ENCODE measurements at places on chromosomes 16 and 17.

- DNase-seq: no peak
These were observed 124.8 kb downstream of the ABCC1 start for GRCh38 chr16:16073891-16074881.

GRCh38 chr17:55398689-55399088 is 22.9 kb downstream of the MMD start:
- DNase-seq: no peak

GRCh38 chr17:8189041-8189710 is 804 bp downstream of the BORCS6 start:
- no peak for DNase-seq

DNA sequence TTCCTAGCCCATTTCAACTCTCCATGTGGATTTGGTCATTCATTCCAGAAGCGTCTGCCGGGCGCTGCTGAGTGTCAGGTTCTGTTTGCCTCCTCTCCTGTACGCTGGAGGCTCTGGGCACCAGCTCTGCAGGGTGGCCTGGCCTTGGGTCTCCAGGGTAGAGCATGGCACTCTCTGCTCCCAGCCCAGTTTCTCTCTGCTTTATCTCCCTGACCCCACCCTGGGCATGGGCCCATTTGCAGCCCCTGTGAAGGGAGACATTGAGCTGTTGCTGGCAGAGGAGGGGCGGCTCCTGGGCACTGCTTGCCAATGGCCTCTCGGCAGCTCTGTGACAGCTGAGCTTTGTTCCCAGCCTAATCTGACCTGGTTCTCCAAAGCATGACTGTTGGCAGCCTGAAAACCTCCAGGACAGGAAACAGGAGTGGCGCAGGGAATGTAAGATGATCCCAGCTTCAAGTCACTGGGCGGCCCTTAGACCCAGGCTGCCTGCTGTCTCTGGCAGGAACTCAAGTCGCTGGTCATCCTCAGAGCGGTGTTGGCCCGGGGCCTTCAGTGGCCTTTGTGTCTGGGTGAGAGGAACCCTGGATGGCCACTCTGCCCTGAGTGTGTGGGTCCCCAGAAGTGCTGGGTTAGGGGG is 146.8 kb downstream of the SEC14L1 start:
- no peak for DNase-seq

DNA sequence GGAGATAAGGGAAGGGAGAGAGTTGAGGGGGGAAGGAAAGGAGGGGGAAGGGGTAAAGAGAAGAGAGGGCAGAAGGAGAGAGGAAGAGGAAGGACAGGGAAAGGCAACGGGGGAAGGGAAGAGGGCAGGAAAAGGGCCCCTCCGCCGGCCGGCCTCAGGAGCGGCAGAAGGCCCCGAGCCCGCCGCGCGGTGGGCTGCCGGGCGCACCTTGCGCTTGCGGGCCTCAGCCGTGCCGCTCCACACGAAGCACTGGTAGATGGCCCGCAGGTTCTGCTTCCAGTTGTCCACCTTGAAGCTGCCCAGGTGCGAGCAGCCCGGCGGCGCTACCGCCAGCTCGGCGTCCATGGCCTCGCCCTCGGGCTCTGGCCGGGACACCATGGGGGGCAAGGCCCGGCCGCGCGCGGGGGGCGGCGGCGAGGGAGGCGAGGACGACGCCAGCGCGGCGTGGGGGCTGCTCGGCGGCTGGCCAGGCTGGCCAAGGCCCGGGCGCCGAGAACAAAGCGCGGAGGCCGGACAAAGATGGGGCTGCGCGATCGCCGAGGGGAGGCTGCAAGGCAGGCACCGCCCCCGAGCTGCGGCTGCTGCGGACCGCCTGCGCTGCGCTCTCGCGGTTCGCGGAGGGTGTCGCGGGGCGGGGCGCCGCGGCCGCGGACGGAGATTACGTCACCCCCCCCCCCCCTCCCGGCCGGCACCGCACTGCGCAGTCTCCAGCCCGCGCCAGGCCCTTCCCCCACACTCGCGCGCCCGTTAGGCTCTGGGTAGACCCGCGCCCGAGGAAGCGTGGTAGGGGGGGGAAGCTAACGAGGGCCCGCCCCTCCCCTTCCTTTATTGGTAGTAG is at the start of gene USP22:
TSS of gene USP22 (minus strand) at position 554 of the 838 bp plus-strand sequence. CDS start at position 378, 176 bp downstream.
- DNase-seq: peak; percentile 23

- no peak for DNase-seq
These were observed 3.3 kb downstream of the ATPAF2 start for GRCh38 chr17:18035704-18036103.

DNA sequence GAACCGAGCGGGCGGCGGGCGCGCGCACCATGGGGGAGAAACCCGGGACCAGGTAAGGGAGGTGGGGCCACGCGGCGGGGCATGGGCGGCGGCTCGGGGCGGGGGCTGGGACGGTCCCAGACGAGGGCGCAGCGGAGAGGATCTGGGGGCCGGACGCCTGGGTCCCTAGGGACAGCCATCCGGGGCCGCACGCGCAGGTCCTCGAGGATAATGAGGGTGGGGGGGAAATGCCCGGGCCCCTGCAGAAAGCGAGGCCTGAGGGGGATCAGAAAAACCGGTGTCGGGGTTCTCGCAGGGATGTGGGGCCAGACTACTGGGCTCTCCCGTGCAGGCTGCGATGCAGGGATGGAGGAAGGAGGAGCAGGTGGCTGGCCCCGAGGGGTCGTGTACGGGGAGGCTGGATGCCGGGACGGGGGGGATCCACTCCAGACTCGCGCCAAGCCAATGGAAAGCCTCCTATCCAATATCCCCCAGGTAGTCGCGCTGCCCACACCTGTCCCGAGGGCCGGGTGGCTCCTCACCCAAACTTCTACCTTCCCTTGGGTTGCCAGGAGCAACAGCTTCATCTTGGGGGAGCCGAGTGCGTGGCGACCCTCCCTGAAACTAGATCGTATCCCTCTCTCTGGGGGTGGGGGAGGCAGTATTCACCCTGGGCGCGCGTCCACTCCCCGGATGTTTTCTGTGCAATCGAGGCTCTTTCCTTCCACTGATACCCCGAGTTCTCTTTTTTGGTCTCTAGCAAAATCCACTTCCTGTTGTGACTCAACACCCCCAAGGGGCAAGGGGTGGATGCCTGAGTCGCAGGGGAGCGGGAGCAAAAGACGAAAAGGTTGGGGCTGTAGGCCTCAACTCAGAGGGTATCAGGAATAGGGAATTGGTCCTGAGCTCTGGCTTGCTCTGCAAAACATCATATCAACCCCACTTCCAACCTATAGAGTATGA is 532 bp downstream of the ARRB2 start:
- peak; percentile 29 for DNase-seq

GRCh38 chr17:37740915-37741314 is 3.9 kb downstream of the HNF1B start:
- no peak for DNase-seq

- DNase-seq: no peak
These were observed 4.1 kb upstream of the VPS4A start for GRCh38 chr16:69307091-69307490.

GRCh38 chr16:86427433-86427851 is 82.9 kb upstream of the FOXF1 start:
- no peak for DNase-seq

DNA sequence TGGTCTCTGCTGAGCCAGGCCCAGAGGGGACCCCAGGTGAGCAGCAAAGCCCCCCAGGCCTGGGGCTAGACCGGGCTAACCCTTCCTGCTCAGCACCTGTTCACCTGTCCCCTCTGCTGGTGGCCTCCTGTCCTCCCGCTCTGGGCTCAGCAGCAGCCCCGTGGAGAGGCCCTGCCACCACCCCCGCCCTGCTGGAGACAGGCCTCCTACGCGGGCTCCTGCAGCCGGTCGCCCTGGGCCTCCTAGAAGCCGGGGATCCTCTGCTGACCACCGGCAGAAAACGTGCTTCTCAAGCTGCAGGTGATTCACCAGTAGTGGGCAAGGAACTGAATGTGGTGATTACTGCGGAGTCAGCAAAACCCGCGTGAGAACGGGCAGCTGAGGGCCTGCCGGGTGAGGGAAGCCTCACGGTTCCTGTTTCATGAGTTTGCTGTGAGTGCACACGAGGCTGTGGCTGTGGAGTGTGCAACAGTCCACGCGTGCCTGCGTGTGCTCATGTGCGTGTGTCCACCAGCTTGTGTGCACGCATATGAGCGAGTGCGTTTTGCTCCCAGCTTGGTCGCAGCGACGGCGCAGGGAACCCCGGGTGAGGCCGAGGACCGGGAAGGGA is 792 bp downstream of the SECTM1 start:
- no peak for DNase-seq

DNA sequence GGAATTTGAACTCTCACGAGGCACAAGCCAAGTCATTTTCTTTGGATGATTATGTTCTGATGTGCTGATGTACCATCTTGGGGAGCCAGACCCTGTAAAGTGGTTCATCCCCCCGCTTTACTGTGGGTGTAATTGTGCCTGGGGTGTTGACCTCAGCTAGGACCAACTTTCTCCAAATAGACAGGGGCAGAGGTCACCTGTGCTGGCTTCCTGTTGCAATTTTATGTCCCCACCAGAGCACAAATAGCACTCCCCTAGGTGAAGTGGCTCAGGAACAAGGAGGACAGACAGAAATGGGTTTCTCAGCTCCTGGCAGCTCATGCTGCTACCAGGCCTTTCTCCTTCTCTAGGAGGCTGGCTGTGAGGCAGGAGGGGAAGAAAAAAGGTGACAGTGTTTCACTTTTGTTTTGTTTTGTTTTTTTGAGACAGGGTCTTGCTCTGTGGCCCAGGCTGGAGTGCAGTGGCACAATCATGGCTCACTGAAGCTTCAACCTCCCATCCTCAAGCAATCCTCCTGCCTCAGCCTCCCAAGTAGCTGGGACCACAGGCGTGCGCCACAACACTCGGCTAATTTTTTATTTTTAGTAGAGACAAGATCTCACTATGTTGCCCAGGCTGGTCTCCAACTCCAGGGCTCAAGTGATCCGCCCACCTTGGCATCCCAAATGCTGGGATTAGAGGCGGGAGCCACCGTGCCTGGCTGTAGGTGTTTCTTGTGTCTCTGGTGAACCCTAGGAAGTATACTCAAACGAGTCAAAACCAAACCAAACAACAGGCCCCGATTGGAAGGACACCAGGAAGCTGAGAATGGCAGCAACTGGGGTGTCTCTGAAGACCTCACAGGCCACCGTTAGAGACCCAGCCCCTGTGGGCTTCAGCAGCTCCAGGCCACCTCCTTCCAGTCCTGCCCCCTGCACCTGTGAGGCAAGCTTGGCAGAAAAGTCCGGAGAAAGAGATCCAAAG is 32.5 kb upstream of the WFIKKN2 start:
- no peak for DNase-seq

GRCh38 chr16:53912155-53912554 is 208.2 kb downstream of the FTO start:
- peak; percentile 2 for DNase-seq

DNA sequence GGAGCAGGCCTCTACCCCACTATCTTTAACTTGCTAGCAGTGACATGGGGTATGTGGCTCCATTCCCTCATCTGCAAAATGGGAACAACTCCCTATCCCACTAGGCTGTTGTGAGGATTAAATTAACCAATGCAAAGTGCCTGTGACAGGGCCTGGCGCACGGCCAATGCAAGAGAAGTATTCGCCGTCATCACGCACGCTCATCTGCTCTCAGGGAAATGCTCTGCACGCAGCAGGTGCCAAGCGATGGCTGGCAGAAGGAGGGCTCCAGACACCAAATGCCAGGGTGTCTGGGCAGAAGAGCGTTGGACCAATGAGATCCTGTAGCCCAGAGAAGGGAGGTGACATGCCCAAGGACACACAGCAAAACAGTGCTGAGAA is 17.3 kb downstream of the FAM83G start:
- no peak for DNase-seq

DNA sequence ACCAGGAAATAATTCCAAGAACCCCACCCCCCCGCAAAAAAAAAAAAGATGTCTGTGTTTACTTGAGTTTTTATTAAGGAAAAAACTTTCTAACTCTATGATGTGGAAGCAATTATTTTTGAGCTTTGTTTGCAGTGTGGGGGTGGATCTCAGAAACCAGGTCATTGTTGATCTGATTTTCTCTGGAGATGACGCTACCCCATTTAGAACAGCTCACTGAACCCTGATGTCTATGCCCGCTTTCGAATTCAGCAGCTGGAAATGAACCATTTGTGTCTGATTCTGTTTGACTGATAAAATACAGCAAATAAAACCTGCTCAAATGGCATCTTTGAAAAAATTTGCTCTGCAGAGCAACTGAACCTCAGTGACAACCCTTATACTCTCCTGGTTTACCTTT is 368.6 kb downstream of the GRIN2A start:
- no peak for DNase-seq

DNA sequence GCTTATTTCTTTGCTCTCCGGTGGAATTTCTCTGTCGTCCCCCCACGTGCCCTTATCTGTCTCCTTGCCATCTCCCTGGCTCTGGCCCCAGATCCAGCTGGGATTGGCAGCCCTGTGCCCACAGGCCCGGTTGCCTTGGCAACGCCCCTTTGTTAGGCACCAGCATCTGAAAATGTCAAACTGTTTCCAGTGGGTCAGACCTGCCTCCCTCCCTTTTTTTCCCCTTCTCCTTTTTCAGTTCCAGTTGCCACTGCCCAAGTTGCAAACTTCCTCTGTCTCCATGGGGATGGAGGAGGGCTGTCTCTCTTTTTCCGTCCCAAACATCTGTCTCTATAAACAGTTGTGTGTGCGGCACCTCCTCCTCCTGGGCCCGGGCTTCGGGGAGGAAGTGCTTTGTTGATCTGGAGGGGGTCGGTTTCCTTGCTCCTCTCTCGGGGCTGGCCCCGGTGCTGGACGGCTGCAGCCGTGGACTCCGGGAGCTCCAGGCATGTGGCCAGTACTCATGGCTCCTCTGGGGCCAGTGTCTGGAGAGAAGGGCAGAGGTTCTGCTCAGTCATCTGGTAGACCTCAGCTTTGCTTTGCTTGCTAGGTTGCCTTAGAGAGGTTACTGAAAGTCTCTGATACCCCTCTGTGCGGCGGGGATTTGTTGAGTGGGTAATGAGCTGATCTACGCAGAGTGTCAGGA is 35.3 kb downstream of the SOCS3 start:
- no peak for DNase-seq
